ENCODE measurements at places on chromosomes 5 and 9. TPM values are rescaled to one million over a fixed set of nuclear protein-coding genes. Genes with fewer than 3 reads are reported as not detected.

The SLC34A3 gene
- not detected for total RNA-seq

The SH2D3C gene
- total RNA-seq: 4.6 TPM

The SPINK4 gene
- not detected for total RNA-seq

The PIP5K1B gene
- total RNA-seq: 14.9 TPM

The PCDHGA6 gene
- total RNA-seq: 7.2 TPM

The PCDHB5 gene
- total RNA-seq: 11.6 TPM

The AHRR gene
- 18.3 TPM for total RNA-seq

The SH3TC2 gene
- total RNA-seq: 5.8 TPM

The HTR1A gene
- total RNA-seq: not detected

The PCDHGA12 gene
- 14.4 TPM for total RNA-seq

The NR5A1 gene
- total RNA-seq: not detected

The CLIC3 gene
- total RNA-seq: 24.3 TPM

The OLFM1 gene
- 3.6 TPM for total RNA-seq

The WDR36 gene
- total RNA-seq: 62.1 TPM

The ASPN gene
- 132 TPM for total RNA-seq

The C5orf52 gene
- total RNA-seq: not detected

The ERMP1 gene
- 12.0 TPM for total RNA-seq

The FCN2 gene
- total RNA-seq: not detected

The FTMT gene
- 8.9 TPM for total RNA-seq

The RRAGA gene
- 28.4 TPM for total RNA-seq

The TMC1 gene
- total RNA-seq: 0.96 TPM

The SPATA31A3 gene
- 2.2 TPM for total RNA-seq

The C5orf46 gene
- total RNA-seq: 60.7 TPM

The SVEP1 gene
- total RNA-seq: 89.3 TPM

The TPPP gene
- 1.9 TPM for total RNA-seq

The ZSWIM6 gene
- 21.2 TPM for total RNA-seq

The PRDM9 gene
- not detected for total RNA-seq

The TNFSF15 gene
- total RNA-seq: 4.3 TPM

The CCL19 gene
- total RNA-seq: not detected

The LCP2 gene
- 9.9 TPM for total RNA-seq

The PTGS1 gene
- total RNA-seq: 22.9 TPM

The SPEF2 gene
- 11.8 TPM for total RNA-seq

The TAF11L4 gene
- not detected for total RNA-seq

The PCDHGC3 gene
- 42.9 TPM for total RNA-seq

The COL15A1 gene
- total RNA-seq: 348 TPM

The AK1 gene
- 18.3 TPM for total RNA-seq

The PROB1 gene
- total RNA-seq: 2.4 TPM

The BRINP1 gene
- total RNA-seq: 1.9 TPM

The GNG10 gene
- total RNA-seq: 47.9 TPM

The PCDHGB4 gene
- 18.3 TPM for total RNA-seq

The CCL28 gene
- 3.6 TPM for total RNA-seq

The ATG10 gene
- total RNA-seq: 11.3 TPM

The HRCT1 gene
- 13.7 TPM for total RNA-seq

The MYOT gene
- total RNA-seq: not detected

The SHOC1 gene
- 3.6 TPM for total RNA-seq

The SRA1 gene
- 12.0 TPM for total RNA-seq

Measured in umbilical cord (tissue), 2 donors.